ENCODE measurements at places on chromosomes 7 and 10.

- DNase-seq = no peak
Observed at GRCh38 chr10:128043259-128044045, 82.8 kb downstream of the MKI67 start.

DNA sequence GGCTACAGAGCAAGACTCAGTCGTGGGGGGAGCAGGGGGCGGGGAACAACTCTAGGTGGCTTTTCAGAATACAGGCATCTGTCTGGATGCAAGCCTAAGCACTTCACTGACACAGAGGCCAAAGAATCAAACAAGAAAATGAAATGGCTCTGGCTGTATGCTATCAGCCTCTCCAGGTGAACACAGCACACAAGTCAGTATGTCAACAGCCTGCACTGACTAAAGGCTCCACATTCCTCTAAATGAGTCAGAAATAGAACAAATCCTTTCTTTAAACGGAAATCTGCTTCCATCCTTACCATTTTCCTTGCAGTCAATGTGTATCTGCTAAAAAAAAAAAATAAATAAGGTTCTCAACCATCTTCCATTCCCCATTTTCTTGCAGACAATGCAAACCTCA, 88.3 kb downstream of the ARMH3 start:
- no peak for DNase-seq

- no peak for DNase-seq
Observed at GRCh38 chr10:113449006-113449695, 103.7 kb upstream of the HABP2 start.

- DNase-seq = no peak
Observed at GRCh38 chr7:154364170-154364569, 312.0 kb downstream of the DPP6 start.

- DNase-seq = no peak
Observed at GRCh38 chr10:4234661-4235060, 449.7 kb upstream of the KLF6 start.

DNA sequence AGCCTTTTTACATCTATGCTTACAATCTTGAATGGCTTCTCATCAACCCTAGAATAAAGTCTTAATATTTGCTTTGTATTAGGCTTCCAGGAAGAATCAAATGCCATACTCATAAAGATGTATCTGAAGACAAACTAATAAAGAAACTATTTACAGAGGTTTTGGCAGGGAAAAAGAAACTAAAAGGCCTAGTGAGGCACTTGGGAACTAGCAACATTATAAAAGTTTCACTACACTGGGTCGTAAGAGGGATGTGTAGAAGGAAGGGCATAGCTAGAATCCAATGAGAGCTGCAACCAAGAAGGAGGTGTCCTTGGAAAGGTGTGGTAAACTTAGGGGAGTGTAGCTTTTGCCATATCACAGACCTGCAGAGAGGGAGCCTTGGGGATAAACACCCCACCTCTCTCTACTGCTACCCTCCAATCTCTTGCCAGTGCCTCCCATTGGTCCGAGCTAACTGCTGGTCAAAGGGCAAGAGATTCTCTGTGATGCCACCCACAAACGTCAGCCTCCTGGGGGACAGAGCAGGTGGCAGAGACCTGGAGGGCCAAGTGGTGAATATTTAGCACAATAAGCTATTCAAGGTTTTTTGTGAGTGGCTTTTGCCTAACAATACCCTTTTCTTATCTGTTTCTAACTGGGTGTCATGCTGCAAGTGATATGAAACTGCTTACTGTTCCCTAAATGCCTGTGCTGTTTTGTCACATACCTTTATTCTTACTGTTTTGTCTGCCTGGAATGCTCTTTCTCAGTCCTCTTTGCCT, 60.7 kb downstream of the CPED1 start:
- DNase-seq = no peak

- no peak for DNase-seq
Observed at GRCh38 chr7:129664029-129665012, 52.8 kb downstream of the NRF1 start.

DNA sequence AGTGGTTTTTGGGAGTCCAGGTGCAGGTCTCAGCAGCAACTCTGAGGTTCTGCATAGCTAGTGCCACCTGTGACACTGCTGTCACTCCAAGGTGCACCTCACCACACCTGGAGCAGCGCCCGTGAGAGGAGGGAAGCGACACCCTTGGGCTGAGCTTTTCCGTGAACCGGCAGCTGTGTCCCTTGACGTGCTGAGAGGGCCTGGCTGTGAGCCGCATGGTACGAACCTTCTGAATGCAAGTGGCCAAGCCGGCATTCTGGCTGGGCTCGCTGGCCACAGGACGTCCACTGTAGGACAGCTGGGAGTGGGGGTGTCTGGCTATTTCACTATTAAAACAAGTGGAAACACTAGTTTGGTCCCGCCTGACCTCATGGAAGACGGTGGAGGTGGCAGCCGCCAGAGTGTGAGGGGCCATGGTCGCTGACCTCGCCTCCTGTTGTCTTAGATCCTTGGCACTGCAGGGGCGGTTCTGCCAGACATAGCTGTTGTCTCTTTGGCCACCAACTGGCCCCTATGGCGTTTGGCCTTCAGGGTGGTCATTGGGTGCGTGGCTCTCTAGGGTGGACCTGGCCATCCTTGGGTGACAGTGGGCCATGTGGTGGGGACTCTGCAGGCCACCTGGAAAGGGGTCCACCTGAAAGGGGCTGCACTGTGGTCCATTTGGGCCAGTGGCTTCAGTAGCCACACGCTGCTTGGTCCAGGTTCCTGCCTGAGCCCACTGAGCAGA, 12.9 kb downstream of the INPP5A start:
- DNase-seq = no peak

- DNase-seq = no peak
Observed at GRCh38 chr7:151518105-151518946, 1.4 kb downstream of the RHEB start.

- no peak for DNase-seq
Observed at GRCh38 chr7:2018569-2019460, 213.9 kb downstream of the MAD1L1 start.

DNA sequence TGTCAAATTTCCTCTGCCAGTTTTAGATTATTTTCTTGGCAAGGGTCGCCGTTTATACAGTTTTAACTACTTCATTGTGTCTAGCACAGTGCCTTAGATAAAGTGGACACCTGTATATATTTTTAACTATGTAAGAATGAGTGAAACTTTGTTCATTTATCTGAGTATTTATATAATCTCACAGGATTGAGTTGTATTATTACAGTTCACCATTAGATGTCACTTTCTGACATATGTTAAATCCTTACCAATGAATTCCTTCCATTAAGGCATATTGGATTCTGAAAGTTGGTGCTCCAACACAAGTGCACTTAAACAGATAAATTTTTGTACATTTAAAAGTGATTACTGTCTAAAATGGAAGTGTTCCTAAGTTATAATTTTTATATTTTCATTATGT, 43.0 kb downstream of the ZMYND11 start:
- DNase-seq = no peak

DNA sequence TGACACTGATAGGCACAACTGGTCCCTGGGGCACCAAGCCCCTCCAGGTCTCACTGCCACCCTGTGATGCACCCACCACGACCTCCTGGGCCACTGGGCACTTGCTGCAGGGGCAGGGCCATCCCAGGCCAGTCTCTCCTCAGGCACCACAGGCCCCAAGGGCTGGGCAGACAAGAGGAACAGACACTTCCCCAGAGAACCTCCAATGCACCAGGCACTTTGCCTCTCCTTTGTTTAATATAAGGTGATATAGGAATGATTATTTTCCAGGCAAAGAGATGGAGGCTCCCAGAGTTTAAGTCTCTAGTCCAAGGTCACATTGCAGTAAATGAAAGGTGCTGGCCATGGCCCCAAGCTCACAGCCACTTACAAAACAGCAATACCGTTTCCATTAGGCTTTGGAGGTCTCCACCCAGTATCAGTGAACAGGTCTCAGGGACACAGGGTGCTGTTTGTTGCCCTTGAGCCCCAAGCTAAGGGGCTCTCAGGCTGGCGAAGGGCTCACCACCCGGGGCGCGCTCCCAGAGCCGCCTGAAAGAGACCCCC, 4.5 kb downstream of the DEPP1 start:
- DNase-seq = no peak

GRCh38 chr7:3117081-3117480, 73.4 kb upstream of the CARD11 start:
- DNase-seq = no peak

DNA sequence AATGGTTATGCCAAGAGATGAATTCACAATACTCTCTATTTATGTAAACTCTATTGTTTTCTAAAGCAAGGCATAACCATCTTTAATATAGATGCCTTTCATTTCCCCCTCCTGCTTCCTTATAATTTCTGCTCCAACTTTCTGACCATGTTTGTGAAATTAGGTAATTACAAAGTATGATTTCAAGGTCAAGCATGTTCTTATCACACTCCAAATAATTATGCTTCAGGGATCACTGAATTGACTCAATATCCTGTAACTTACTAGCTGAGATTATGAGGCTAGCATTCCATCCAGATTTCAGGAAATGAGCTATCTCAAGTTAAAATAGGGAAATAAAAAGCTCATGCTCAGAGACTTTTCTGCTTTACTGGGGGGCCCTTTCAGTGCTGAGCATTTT, 655.9 kb upstream of the IGFBP3 start:
- no peak for DNase-seq

GRCh38 chr10:113541549-113541927, 11.3 kb upstream of the HABP2 start:
- DNase-seq = no peak

DNA sequence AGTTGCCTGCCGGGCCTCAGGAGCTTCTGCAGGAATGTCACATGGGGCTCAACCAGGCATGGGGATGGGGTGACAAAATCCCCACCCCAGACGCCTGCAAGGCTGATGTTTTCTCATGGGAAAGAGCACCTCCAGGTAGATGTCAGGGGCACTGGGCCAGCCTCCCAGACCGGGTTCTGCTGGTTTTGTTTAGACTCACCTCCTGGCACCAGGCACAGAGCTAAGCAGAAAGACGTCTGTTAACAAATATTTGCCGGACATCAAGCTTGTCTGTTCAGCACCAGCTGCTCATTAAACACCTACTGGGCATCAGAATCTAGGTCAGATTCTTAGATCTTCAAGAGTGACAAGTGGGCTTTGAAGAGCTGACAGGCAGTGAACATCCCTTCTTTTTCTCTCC, 34.9 kb upstream of the TCERG1L start:
- no peak for DNase-seq

GRCh38 chr10:115091161-115091560, 2.0 kb upstream of the ATRNL1 start:
- DNase-seq = no peak

GRCh38 chr7:101531726-101532357, 97.3 kb downstream of the MYL10 start:
- no peak for DNase-seq

- no peak for DNase-seq
Observed at GRCh38 chr7:92595281-92595680, 5.1 kb upstream of the FAM133B start.

- DNase-seq = no peak
Observed at GRCh38 chr10:57723305-57723704, 544.4 kb downstream of the IPMK start.

- no peak for DNase-seq
Observed at GRCh38 chr10:88913788-88914187, 33.7 kb downstream of the STAMBPL1 start.

DNA sequence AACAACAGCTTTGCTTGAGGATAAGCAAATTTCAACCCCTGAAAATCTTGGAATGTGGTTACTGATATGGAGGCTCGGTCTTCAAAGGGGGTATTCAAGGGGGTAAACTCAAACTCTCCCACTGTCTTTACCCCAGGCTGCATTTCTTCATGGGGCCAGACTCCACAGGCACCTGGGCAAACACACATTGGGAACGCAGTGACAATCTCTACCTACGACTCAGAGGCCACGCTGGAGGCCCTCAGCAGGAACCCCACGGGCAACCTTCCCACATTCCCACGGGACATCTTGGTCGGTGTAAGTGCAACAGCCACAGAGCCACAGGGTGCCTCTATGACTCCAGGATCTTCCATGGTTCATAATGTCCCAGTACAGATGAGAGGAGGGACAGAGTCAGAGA, 2.2 kb upstream of the INSIG1 start:
- no peak for DNase-seq

DNA sequence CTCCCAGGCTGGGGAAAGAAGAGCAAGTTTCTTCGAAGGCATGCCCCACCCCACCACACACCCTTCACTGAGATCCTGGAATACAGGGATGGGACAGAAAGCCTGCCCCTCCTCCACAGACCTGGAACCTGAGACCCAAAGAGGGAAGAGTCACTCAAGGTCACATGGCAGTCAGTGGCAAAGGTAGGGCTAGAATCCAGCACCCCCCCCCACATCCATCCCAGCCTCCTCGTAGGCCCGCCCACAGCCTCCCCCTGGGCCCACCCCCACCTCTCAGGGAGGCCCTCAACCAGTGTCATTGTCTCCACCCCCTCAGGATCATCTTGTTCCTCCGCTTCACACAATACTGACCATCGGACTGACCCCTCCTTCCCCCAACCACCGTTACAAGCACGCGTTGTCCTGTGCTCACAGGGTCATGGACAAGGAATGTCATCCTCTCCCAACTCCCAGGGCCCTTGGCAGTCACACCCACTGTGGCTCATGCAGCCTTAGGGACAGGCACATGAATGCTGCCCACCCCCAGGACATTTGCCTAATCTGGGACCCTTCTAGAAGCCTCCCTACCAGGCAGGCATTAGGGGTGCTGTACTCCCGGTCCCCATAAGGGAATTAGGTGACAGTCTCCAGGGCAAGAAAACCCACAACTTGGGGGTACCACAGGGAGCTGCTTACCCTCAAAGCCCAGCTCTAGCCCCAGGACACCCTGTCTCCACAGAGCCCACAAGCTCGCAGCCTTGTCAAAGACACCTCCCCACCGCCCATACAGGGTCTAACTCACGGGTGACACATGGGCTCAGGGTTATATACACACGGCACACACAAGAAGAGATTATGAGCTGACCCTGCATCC, 1.4 kb downstream of the KCNH2 start:
- no peak for DNase-seq

DNA sequence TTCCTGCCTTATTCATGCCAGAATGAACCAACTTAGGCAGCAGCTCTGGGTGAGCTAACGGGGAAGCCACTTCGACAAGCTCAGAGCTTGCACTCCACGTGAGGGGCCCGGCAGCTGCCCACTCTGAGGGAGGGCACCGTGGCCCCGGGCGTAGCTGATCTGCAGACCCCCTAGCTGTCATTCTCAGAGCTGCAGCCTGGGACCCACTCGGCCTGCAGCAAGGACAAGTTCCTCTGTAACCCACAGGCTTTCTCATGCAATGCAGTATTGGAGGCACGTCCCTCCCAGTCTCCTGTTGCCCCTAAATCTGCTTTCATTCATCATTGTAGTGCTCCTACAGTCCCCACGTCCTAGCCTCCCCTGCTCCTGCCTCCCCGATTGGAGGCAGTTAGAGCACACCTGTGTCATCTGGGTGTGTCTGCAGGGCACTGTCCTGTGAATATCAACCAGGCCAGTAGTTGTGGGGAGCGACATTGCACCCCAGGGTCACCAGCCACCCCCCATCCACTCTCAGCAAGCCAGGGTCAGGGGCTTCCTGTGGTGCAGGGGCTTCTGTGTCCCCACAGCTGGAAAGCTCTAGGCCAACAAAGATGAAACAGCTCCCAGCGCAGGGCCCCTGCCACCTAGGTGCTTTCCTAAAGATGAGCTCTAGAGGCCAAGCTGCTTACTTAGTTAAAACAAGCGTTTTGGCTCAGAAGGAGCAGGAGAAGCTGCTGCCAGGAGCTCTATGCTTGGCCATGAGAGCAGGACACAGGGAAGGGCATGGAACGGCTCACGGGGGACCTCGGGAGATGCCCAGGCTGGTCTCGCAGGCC, 333.6 kb downstream of the ADARB2 start:
- DNase-seq = no peak

Data from thoracic aorta (tissue), 2 donors.